ENCODE measurements at places on chromosomes 6 and 20.

GRCh38 chr20:14518648-14519047 is 181.2 kb upstream of the FLRT3 start:
- no peak for DNase-seq

GRCh38 chr6:152356662-152357061 is 280.5 kb downstream of the SYNE1 start:
- DNase-seq, result no peak

DNA sequence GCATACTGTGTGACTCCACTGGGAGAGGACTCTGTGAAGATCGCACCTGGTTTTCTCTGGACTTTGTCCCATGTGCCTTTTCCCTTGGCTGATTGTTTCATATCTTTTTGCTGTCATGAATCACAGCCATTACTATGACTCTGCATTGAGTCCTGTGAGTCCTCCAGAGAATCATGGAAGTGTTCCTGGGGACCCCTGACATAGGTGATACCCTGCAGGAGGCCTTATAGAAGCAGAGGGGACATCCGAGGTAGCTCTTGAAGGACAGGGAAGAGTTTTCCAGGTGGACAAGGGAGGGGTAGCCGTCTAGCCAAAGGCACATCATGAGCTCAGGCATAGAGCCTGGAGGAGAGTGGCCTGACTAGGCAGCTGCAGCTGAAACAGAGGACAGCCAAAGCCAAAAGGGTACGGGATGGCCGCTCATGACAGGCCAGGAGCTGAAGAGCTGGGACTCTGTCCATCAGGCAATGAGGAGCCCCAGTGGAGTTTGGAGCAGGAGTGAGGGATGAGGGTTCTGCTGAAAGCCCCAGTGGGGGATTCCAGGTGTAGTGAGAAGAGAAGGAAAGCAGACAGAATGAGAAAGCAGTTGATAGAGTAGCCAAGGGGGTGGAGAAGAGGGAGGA is 86.6 kb upstream of the TOX2 start:
- DNase-seq, result no peak

GRCh38 chr6:40249935-40250334 is 315.7 kb upstream of the MOCS1 start:
- DNase-seq, result no peak

GRCh38 chr20:1964659-1965405 is 29.0 kb downstream of the PDYN start:
- no peak for DNase-seq

DNA sequence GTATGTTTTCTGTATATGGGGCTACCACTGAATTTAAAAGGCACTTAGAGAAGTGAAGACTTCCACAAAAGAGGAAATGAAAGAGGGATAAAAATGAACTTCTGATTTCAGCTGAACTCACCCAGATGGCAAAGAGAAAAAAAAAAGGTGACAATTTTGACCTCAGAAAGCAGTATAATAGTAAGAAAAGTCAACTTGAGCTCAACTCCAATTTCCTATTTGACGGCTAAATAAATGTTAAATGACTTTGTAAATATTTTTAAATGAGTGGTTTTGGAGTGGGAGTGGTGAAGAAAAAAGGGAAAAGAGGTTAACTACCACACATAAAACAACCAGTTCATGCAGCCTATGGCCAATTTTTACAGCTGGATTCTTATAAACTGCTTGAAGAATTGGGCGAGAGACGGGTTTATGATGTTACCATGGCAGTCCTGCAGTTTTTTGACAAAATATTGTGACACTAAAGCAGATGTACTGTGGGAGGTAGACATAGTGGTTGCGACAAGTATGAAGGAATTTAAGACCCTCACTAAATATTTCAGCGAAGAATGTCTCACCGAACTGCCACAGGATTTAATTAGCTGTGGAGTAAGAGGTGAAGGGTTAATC is 49.8 kb upstream of the ADTRP start:
- no peak for DNase-seq

GRCh38 chr6:6090861-6091607 is 84.3 kb upstream of the NRN1 start:
- DNase-seq, result no peak

GRCh38 chr20:37345339-37346235 is at the start of gene SRC:
SRC (plus strand) TSS chr20:37346140; CDS start chr20:37384154, 38,014 bp downstream.
- DNase-seq, result peak; percentile 25

DNA sequence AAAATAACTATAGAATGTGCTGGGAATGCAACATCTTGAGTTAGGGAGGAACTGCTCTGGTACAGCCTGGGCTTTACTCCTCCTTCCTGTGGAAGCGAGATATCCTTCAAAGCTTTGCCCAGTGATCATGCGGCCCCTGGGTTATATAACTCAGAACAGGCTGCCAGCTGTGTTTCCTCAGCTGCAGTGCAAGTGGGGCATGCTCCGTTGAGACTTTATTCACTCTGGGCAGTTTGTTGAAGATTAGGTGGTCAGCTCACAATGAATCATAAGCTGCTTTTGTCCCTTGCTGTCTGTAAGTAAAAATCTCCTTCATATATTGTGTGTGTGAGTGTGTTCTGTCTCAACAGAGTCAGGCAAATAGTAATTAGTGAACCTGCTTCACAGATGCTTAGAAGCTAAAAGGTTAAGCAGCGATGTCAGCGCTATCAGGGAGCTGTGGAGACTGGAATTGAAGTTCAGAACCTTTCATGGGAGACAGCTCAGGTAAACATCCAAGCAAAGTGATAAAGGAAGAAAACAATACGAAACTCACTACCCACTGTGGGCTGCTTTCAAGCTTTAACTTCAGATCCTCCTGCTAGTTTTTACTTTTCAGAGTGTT is 688.4 kb downstream of the HTR1B start:
- no peak for DNase-seq

DNA sequence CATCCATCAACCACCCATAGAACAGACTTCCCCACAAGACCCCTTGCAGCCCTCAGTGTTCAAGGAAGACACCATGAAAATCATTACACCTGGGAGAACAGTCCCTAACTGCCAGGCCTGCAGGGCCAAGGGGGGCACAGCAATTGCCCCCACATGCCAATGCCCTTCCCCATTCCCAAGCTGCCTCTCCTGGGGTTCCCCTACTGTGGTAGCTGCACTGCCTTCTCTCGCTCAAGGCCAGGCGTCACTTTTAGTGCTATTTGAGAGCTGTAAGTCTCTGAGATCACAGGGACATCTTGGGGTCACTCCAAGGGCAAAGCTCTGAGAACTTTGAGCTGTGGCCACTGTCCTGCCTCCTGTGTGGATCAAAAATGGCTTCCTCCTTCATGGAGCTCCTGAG is 6.0 kb upstream of the ACSS1 start:
- DNase-seq, result no peak

DNA sequence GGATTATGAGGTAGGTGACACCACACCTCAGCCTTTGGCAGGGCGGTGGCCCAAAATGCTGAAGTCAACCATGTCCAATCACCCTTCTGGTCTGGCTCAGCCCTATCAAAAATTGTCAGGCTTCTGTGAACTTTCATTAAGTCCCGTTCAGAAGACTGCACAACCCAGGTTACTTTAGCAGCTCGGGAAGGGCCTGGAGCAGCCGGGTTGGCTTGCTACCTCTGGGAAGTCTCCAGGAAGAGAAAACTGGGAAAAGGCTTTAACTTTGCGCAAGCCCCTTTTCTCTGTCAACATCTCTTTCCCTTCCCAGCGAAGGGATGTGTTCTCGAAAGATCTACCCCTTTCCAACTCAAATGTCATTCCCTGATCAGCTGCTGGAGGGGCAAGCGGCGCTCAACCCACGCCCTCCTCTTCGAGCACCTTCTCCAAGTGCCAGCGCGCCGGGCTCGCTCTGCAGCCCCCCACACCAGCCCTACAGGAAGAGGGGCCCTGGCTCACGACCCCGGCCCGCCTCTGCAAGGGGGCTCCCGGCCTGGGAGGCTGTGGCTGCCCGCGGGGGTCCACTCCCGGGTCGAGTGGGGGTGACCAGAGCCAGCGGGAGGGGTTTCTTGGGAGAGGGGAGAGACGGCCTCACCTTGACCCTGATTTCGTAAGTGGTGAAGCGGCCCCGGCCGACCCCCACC is 573 bp downstream of the SNX3 start:
- DNase-seq, result peak; percentile 82

DNA sequence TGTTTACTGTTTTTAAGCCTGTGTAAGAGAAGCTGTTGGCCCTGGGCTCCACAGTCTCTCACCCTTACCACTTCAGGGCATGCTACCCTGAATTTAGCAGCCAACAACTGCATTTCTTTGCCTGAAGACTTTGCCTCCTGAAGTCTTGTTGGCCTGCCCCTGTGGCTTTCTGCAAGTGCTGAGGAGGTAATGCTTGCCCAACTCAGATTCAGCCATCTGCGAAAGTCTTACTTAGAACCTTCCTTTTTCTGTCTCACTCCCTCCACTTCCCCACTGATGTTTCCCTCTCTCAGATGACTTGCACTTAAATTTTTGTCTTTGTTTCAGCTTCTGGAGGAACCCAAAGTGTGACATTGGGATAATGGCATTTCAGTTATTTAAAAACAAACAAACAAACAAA is 11.8 kb upstream of the IBTK start:
- no peak for DNase-seq

- no peak for DNase-seq
These were observed 61.7 kb upstream of the ARHGAP18 start for GRCh38 chr6:129771678-129772077.

DNA sequence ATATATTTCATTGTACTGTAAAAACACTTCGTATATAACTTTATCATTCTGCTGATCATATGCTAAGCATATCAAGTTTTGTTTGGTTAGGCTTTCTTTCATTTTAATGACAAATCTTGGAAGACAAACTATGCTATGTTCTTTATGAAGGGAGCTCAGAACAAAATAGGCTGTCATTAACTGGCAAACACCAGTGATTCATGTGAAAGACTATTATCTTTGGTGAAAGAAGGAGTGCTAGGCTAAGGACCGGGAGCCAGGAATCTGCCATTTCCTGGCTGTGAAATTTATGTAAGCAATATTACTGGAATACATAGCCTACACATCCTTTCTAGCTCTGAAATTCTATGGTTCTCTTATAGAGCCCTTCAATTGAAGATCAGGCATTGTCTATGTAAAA is 136.2 kb upstream of the CCN2 start:
- no peak for DNase-seq

DNA sequence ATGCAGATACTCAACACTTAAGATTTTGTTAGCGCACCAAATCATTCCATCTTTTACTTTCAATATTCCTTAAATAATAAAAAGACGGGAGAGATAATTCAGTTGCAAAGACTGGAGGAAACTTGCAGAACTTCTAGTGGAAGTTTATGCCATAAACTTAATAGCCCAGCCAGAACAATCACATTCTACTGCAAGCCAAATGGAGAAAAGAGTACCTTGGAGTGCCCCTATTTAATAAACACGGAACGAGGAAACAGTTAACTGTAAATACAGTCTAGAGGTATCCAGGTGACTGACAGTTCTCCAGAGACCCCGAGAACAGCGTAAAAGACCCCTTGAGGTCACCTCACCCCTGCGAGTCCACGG is 635 bp downstream of the SLC35B3 start:
- DNase-seq, result no peak

- no peak for DNase-seq
These were observed 8.5 kb upstream of the FABP7 start for GRCh38 chr6:122770835-122771601.

DNA sequence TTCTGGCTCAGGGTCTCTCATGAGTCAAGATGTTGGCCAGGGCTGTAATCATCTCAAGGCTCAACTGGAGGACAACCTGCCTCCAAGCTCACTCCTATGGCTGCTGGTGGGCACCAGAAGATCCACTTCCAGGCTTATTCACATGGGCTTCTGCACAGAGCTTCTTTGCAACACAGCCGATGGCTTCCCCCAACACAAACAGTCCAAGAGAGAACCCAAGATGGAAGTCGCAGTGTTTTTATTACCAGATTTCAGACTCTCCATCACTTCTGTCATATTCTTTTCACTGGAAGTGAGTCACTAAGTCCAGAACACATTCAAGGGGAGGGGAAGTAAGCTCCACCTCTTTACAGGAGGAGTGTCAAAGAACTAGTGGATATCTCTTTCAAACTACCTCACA is 75.5 kb downstream of the CD164 start:
- DNase-seq, result no peak

- DNase-seq, result no peak
These were observed 45.2 kb upstream of the FANCE start for GRCh38 chr6:35406711-35407485.

GRCh38 chr6:139711804-139712585 is 337.5 kb upstream of the CITED2 start:
- no peak for DNase-seq

DNA sequence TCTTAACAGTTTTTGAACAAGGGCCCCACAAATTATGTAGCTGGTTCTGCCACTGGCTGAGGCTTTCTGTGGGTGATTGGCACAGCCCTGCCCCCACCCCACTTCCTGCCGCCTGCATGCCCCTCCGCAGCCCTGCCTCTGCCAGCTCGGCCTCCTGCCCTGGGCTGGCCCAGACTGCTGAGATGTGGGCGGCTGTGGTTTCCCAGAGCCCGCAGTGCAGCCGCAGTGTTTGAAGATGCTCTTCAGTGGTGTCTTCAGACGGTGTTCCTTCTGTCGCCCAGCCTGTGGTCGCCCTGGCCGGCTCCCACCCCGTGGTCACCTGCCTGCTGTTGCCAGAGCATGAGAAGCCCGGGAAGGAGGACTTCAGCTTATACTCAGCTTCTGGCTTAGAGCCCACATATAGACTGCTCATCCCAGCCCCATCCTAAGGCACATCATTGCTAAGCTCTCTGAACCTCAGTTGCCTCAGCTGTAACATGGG is 154.3 kb downstream of the VEGFA start:
- DNase-seq, result peak; percentile 18

- no peak for DNase-seq
These were observed 116.5 kb upstream of the OLIG3 start for GRCh38 chr6:137610702-137611101.

DNA sequence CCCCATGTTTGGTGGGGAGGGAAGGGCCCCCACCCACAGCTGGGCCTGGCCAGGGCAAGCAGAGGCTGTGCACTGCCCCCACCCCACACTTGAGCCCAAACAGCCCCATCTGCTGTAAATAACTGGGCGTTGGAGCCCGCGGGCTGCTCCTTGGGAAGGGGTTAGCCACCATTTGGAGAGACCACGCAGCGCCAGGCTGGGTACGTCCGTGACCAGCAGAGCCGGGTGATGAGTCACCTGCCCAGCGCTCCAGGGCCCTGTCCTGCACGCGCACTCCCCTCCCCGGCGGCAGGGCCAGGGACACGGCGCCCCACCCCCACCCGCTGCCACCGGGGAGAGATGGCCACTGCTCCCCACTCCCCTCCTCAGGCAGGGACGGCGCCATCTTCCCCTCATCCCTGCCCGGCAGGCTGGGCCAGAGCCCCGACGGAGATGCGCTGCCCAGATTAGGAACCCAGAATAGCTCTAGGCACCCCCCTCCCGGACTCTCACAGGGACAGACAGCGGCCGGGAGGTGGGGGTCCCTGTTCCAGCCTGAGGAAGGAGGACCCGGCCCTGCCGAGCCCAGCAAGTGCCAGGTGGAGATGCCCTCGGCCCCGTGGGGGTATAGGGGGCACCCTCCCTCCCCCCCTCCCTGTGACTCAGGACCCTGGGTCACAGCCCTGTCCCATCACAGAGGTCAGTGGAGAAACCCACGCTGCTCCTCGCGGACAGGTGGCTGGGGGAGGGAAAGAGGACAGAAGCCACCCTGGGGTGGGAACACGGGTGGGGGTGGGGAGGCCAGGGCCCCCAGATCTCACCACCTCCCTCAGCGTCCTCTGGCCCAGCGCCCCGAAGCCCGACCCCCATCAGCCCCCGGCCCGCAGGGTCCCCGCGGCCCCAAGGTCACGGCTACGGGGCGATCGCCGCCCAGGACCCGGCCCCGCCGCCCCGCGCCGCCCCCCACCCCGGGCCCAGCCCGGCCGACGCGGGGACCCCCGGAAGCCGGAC is 642 bp downstream of the EEF1A2 start:
- no peak for DNase-seq

- no peak for DNase-seq
These were observed at the start of gene SNPH for GRCh38 chr20:1266167-1266973. SNPH (plus strand) TSS chr20:1266294; CDS start chr20:1296240, 29,946 bp downstream.

- no peak for DNase-seq
These were observed 364.3 kb upstream of the PTCHD4 start for GRCh38 chr6:48475275-48475674.
